ENCODE measurements at places on chromosomes 16 and 17.

DNA sequence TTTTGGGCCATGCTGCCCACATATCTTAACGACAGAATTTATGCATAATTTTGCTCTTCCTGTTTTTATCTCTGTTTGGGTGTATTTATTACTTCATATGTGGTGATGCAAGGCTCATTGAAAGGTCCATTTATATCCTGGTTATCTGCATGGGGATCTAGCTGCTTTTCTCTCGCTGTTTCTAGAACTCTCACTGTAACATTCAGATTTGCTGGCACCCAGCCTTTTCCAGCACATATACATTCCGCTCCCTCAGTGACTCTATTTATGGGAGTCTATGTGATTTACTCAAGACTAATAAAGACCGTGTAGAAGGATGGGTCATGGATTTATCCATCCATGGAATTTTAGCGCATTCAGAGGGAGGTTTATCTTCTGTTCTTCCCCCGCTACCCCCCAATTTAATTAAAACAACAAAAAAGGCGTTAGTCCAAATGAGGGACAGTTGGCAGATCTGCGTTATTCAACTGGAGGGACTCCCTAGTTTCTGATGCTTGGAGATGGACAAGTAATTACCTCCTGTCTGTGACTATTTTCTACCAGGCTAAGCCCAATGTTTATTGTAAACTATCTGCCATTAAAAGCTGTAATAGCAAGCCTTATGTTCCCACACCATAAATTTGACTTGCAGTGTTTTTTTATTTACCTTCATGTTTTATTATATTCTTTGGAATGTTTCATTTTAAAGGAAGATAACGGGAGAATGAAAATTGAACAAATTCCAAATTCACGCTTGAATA lies 19.8 kb upstream of the MARCHF10 start:
- no peaks in the 10 kb centered on the region for H3K4me1 ChIP-seq
- H3K27ac ChIP-seq: no peak overlapping the region
- H3K4me3 ChIP-seq: no peak overlapping the region
- no peaks in the 10 kb centered on the region for H3K36me3 ChIP-seq
- peak; percentile 14 for DNase-seq
- no peaks in the 10 kb centered on the region for H3K27me3 ChIP-seq

DNA sequence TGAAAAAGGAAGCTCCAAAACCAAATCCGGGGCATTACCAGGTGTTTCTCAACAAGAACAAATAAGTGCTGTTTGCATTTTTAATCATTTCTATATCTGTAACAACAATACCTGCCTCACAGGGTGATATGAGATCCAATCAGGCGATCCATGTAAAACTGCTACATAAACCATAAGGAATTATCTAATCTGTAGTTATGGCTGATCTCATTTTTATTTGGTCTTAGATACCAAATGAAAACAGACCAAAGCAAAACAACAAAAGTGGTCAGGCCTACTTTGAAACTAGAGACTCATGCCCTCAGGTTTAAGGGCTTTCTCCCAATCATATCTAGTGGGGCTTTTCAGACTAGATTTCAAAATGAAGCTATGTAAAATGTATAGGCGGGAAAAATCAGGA lies 28.3 kb downstream of the XPO6 start:
- H3K4me1 ChIP-seq: peaks cover 65% of the 10 kb centered on the region
- no peak overlapping the region for H3K4me3 ChIP-seq
- H3K27ac ChIP-seq: no peak overlapping the region
- H3K36me3 ChIP-seq: peaks cover 5% of the 10 kb centered on the region
- no peak for DNase-seq

DNA sequence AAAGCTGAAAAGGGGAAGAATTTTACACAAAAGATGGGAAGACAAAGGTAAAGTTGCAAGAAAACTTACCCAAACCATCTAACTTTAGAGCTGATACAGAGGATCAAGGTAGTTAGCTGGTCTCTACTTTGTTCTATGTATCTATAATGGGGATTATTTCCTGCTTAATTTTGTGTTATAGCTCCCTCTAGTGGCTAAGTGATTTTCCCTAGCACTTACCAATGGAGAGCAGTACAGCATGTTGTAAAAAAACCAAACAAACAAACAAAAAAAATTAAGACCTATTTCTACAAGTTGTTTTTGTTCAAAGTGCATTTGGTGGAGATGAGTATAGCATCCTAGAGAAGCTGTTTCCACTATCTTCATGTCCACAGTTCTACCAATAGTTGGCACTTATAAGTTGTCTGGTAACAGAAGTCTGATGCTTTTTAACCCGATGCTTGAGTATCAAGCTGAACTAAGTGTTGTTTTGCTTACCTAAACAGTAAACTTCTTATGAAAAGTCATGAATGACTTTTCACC lies 7.5 kb downstream of the SRSF1 start:
- H3K4me3 ChIP-seq: no peak overlapping the region
- peak overlapping the region; percentile 21 for H3K27ac ChIP-seq
- peaks cover 67% of the 10 kb centered on the region for H3K36me3 ChIP-seq
- DNase-seq: no peak
- no peaks in the 10 kb centered on the region for H3K27me3 ChIP-seq
- peaks cover 33% of the 10 kb centered on the region for H3K4me1 ChIP-seq

GRCh38 chr17:63945784-63946439 lies 13.8 kb upstream of the CD79B start:
- no peak overlapping the region for H3K27ac ChIP-seq
- DNase-seq: no peak
- peaks cover 43% of the 10 kb centered on the region for H3K27me3 ChIP-seq
- H3K4me1 ChIP-seq: no peaks in the 10 kb centered on the region
- no peaks in the 10 kb centered on the region for H3K36me3 ChIP-seq

DNA sequence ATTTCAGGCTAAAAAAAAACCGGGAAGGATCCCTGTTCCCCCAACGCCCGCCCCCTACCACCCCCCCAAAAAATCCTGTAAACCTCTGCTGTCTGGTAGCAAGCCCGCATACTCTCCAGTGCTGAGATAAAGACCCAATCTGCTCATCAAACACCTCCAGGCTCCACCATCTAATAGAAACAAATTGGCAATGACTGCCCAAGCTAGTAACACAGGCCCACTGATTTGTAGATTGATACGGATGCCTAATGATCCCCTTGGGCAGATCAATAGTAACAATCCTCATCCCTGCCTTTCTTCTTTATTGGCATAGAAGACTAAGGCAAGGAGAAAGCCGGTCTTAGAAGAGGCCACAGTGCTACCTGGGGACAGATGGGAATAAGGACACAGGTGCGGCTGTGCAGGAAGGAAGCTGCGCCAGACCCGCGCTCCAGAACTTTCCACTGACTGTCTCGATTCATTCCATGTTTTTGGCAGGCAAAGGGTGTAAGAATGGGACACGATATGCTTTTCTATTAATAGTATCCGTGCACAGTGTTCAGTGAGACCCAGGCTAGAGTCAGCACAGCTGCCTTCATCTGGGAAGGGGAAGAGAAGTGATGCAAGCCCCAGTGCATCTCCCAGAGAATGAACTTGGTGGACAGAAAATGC lies 407.6 kb upstream of the PSMD7 start:
- H3K4me3 ChIP-seq: no peak overlapping the region
- H3K27ac ChIP-seq: no peak overlapping the region
- peaks cover 8% of the 10 kb centered on the region for H3K4me1 ChIP-seq
- H3K36me3 ChIP-seq: no peaks in the 10 kb centered on the region
- peaks cover 3% of the 10 kb centered on the region for H3K27me3 ChIP-seq

All from esophagus muscularis mucosa (tissue), 4 donors.